Pancreas (tissue), 10 donors: ENCODE measurements at places on chromosomes 6 and 20. TPM values are rescaled to one million over a fixed set of nuclear protein-coding genes. Genes with fewer than 3 reads are reported as not detected.

- H3K4me1 ChIP-seq = no peaks in the 10 kb centered on the region
- H3K27ac ChIP-seq = no peak overlapping the region
- no peak overlapping the region for H3K4me3 ChIP-seq
- no peaks in the 10 kb centered on the region for H3K36me3 ChIP-seq
- no peaks in the 10 kb centered on the region for H3K27me3 ChIP-seq
These were observed 24.7 kb downstream of the PTGIS start for GRCh38 chr20:49543071-49543857.

DNA sequence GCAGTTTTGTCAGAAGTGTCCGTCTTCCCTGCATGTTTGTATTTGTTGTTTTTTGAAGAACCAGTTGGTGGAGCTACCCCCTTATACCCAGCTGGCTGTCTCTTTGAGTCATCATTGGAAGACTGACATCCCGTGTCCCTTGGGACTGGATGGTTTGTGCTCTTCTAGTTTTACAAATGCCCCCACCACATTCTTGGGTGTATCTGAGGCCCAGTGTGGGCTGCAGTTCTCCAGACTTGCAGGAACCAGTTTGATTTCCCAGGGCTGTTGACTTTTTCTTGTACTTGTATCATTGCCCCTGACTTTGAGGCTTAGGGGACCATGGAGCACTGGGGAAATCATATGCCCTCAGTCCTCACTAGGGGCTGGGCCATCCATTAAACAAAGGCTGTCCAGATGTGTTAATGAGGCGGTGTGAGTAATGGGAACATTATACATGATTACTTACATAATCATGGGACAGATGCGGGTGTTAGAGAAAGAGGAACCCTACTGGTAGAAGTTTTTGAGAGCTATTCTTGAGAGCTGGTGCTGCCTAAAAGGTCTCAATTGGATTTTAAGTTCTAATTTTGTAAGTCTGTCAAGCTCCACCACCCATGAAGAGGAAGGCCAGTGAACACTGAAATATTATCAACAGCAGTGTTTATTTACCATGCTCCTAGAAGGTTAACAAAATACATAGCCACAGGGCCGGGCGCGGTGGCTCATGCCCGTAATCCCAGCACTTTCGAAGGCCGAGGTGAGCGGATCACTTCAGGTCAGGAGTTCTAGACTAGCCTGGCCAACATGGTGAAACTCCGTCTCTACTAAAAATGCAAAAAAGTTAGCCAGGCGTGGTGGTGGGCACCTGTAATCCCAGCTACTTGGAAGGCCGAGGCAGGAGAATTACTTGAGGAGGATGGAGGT is 8.5 kb downstream of the JARID2 start:
- peaks cover 10% of the 10 kb centered on the region for H3K4me1 ChIP-seq
- no peak for DNase-seq

DNA sequence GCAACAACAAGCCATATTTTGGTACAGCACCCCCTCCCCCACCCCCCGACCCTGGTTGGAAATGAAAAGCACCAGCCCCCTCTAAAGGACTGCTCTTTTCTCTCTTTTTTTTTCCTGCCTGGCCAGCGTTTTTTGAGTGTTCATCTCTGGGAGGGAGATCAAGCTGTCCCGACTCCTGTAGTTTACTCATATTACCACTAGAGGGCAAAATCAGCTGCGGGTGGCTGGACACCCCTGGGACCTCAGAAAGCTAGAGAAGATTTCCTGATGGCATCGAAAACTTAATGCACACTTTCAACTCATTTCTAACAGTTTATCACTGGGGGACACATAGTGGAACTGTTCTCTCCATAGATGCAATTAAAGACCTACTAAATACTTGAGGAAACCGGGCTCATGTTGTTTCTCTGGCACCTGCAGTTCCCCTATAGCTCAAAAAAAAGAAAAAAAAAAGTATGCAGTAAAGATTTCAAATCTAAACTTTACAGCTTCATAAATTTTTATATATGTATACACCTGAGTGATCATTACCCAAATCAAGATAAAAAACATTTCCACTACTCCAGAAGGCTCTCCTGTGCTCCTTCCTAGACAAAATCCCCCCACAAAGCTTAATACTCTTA is 24.4 kb downstream of the CNBD2 start:
- no peaks in the 10 kb centered on the region for H3K36me3 ChIP-seq
- no peaks in the 10 kb centered on the region for H3K27me3 ChIP-seq
- H3K4me1 ChIP-seq = no peaks in the 10 kb centered on the region

DEF6 gene
- 40.6 TPM for polyA plus RNA-seq

PSORS1C1 gene
- polyA plus RNA-seq = 1.9 TPM
